ENCODE measurements at places on chromosomes 16 and 17. TPM values are rescaled to one million over a fixed set of nuclear protein-coding genes. Genes with fewer than 3 reads are reported as not detected.

The C1QTNF8 gene
- total RNA-seq: not detected

The GNGT2 gene
- total RNA-seq: not detected

The TP53TG3B gene
- total RNA-seq: not detected

The WSCD1 gene
- total RNA-seq: 0.32 TPM

The QPRT gene
- 0.13 TPM for total RNA-seq

The ZSCAN10 gene
- not detected for total RNA-seq

The ITGB3 gene
- total RNA-seq: 202 TPM

DNA sequence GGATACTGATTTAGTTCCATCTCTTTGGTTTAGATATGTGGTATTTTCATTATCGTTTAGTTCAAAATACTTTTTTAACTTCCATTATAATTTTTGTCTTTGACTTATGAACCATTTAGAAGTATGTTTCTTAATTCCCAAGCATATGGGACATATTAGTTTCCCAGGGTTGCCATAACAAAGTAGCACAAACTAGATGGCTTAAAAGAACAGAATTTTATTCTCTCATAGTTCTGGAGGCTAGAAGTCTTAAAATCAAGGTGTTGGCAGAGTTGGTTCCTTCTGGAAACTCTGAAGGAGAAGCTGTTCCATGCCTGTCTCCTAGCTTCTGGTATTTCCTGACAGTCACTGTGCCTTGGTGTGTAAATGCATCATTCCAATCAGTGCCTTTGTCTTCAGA, 291.5 kb upstream of the AXIN2 start:
- no peak for DNase-seq

DNA sequence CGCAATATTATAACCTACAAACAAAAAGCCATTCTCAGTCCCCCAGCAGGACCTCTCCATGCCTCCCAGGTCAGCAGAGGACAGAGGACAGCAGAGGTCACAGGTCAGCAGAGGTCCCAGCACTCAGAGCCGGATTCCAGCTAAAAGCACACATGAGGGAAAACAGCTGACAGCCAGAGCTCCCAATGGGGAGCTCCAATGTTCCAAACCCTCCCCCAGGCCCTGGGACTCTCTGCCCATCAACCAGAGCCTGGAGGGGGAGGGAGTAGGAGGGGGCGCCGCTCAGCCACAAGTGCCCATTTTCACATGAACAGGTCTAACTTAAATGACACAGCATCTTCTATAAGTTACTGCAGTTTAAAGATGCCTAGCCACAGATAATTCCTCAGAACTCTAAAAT, 77.5 kb downstream of the ANKRD11 start:
- DNase-seq: no peak

DNA sequence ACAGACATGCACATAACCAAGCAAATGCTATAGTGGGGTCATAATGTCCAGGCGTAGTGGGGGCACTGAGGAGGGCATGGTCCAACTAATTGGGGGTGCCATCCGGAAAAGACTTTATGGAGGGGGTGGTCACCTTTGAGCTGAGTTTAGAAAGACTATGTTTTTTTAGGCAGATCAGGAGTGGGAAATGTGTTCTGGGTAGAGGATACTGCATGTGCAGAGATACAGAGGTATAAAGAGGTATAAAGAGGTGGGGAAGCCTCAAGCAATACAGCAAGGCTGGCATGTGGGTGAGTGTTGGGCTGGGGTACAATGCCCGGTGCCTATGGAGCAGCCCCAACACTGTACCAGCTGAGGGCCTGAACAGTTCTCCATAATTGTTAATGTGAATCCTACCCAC, 53.1 kb downstream of the SPACA3 start:
- DNase-seq: no peak

DNA sequence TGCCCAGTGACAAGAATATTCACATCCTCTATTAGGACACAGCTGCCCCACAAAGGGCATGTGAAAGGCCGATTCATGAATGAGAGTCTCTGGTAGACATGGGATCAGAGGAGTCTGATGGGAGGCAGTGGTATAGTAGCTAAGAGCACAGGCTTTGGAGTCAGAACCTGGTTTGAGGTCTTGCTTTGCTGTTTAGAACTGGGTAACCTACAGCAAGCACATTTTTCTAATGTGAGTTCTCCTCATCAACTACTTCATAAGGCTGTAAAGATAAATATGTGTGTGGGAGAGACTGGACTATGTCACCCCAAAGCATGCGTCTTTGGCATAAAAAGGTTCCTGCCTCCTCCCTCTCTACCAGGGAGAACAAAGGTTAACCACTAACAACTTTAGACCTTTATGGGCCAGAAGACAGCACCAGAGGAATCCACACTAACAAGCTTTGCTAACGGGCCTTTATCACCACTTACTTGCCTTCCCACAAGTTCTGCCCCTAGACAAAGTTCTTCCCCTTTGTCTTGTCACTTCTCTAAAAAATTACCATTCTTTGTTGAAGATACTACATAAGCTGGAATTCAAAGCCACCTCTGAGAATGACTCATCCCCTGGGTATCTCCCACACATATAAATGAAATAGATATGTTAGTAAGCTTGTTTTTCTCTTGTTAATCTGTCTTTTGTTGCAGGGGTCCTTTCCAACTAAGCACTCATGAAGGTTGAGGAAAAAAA, 21.1 kb downstream of the CDR2 start:
- peak; percentile 86 for DNase-seq

DNA sequence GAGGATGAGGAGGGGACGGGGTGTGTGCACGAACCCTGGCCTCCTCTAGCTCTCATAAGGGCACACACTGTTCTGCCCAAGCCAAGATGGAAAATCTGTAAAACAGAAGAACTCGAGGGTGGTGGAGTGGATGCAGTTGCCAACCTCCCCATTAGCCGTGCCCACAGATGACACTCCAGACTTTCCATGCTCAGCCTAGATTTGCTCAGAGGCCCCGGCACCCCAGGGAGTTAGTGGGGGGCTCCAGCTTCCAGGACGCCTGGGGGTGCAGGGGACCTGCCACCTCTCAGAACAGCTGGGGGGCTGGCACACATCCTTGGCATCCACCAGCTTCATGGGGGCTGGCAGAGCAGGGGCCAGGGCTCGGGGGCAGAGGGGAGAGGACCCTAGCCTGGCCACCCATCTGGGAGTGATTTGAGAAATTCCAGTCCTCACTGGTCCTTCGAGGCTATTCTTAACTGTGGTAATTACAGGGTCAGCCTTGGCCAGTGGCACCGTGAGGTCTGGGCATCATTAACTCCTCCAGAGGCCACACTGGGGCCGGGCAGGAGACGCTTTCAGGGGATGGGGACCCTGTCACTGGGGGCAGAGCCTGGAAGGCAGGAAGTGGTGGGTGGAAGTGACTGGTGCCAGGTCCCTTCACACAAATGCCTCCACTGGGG, 14.3 kb downstream of the VASN start:
- DNase-seq: peak; percentile 48

GRCh38 chr17:38870259-38871165, 654 bp downstream of the LASP1 start:
- DNase-seq: peak; percentile 69

DNA sequence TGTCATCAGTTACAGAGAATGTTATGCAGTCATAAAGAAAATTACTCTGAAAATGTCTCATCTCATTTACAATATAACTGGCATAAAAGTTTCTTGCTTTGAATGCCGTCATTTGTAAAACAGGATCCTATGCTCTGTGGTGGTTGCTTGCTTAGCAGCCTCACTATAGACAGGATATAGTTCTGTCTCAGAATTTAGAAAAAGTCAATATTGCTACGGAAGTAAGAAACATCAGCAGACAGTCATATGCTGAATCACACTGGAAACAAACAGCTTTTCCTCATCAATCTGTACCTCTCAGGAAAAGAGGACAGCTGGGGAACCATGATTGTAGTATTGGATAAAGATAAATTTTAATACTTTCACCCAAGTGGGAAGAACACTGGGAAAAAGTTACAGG, 105.5 kb downstream of the MYO1D start:
- no peak for DNase-seq

GRCh38 chr17:43599835-43600234, 53.7 kb upstream of the ETV4 start:
- DNase-seq: peak; percentile 67

DNA sequence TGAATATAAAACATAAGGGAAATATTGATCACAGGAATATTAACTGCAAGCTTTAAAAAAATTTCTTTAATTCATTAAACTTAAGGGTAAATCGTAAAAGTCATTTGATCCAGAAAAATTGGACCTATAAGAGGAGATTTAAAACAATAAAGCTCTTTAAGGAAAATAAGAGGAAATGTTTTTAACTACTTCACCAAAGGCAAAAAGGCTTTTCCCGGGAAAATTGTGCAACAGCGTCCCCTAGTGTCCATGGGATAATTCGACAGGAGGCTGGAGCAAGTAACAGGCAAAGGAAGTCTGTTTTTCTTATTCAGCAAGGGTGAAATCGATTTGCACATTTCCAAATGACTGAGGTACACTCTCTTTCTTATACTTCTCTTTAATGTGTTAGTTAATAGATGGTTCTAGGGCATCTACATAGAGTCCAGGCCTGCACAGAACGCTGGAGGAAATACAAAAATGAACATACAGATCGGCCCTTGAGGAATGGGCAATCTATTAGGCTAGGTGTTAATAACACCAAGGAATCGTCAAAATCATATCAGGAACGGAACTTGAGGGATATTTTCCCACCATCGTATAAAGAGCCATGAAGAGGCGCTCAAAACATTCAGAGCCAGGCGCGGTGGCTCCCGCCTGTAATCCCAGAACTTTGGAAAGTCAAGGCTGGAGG, 61.4 kb downstream of the ZNF18 start:
- DNase-seq: no peak

DNA sequence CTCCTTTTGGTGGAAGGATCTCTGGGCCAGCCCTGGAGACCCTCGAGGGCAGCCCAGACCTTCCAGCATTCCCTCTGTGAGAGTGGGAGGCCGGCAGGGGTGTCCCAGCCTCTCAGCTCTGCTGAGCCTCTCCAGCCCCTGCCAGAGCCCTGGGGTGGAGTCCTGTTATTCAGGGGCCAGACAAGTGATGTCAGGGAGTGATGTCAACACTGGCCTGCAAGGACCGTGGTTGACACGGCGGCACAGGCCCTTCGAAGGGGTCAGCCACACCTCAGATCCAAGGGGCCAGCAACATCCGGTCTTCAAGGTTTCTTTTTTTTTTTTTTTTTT, 231.2 kb downstream of the KATNIP start:
- no peak for DNase-seq

DNA sequence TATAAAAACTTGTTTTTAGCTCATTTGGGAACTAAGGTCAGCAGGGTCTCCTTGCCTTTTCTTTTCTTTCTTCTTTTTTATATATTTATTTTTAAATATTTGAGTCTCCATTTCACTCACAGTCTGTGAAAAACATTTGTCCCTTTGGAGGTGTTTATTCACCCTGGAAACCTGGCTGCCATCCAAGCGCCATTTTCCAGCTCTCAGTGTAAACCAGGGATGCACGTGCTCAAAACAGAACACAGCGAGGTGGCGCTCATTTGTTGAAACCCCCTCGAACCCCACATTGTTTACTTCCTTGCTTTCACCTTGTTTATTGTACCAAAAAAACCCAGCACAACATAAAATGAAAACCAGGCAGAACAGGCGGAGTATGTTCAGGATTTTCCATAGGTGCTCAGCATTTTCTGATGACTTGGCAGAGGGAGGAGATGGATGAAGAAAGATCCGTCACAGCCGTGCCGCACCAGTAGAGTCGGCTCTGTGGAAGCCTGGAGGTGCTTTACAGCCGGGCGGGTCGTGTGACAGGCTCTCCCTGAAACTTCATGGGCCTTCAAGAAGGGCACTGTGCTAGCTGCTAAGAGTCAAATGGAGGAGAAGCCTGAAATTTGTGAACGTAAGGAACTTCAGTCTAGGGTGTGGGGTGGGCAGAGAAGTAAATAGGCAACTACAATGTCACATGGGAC, 284.4 kb downstream of the FOXL1 start:
- DNase-seq: no peak

GRCh38 chr17:16494059-16494458, 2.1 kb upstream of the LRRC75A start:
- DNase-seq: no peak

GRCh38 chr17:47304186-47304585, 19.6 kb upstream of the EFCAB13 start:
- no peak for DNase-seq

- DNase-seq: no peak
Measured at GRCh38 chr17:46039592-46040186, 40.6 kb downstream of the STH start.

DNA sequence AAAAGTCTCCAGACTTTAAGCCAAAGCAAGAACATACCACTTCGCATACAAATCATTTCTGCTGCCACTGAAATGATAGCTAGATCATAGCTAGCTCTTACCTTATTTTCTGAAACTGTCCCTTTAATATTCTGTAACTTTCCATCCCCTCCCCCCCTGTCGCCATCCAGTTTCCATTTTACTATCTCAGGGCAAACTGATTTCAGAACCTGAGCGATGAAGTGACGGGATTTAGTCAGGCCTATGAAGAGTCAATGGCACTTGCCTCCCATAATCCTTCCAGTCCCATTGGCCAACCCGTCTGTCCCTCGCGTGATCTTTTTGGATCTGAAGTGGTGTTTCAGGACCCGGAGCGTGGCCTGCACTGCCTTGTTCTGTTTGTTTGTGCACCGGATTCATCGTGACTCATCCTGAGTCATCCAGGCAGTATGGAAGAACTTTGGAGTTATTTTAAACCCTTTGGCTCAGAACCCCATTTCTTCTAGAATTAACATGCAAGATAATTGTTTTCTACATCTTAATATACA, 199.8 kb upstream of the CHMP6 start:
- DNase-seq: peak; percentile 97

GRCh38 chr16:66066404-66066803, 300.1 kb upstream of the CDH5 start:
- DNase-seq: no peak

- no peak for DNase-seq
Measured at GRCh38 chr16:65816556-65816955, 549.9 kb upstream of the CDH5 start.

GRCh38 chr16:51343411-51343810, 192.3 kb upstream of the SALL1 start:
- DNase-seq: peak; percentile 17

- DNase-seq: peak; percentile 90
Measured at GRCh38 chr16:86584726-86585721, 6.7 kb downstream of the FOXL1 start.

DNA sequence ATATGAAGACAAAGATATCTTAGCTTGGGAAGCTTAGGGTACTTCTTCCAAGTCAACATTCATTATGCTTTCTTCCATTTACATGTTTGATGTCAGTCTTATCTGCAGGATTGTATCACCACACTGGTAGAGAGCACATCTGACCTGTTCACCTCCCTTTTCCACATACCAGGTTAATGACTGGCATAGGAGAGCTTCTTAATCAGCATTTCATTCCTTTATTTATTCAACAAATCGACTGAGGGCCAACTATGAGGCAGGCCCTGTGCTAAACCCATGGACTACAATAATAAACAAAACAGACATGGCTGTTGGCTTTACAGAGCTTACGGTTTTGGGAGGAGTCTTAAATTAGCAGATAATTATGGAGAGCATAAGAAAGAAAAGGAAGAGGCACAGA, 378.1 kb upstream of the CDH11 start:
- peak; percentile 87 for DNase-seq
